Mesenteric fat pad (tissue), 1 donor: ENCODE measurements at places on chromosomes 5 and 9. TPM values are rescaled to one million over a fixed set of nuclear protein-coding genes. Genes with fewer than 3 reads are reported as not detected.

GRCh38 chr5:14266686-14267085 lies 123.5 kb downstream of the TRIO start:
- DNase-seq, result no peak

DNA sequence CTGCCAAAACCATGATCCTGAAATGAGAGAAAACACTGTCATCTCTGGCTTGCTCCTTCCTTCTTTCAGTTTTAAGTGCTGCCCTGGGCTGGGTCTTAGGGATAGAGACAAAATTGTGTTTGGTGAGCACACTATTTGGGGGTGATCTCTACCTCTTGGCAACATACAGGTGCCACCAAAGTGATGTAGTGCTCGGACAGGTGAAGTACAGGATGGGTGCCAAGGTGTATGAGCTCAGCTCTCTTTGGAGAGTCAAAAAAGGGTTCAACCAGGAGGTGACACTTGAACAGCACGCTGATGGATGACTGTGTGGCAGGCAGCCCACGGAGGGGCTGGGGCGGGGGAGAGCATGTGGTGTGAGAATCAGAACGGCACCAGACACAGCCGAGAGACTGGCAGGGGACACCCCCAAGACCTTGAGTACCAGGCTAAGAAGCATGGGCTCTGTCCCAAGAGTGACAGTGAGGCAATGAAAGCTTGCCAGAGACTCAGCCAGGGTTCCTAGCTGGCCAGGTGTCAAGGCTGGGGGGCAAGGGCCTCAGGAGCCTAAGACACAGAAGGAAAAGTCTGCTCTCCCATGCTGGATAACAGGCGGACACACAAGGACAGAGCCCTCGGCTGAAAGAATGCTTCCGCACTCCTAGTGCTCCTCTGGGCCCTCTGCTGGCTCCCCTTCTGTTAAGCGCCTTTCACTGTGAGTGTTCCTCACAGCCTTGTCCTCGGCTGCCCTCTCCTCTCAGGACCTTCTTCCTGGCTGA lies 2.5 kb downstream of the NHP2 start:
- no peak for DNase-seq

- peak; percentile 47 for DNase-seq
Measured at GRCh38 chr5:6459896-6460295, 11.2 kb downstream of the UBE2QL1 start.

The SMU1 gene
- total RNA-seq, result 17.6 TPM

- DNase-seq, result no peak
Measured at GRCh38 chr9:89519366-89519805, 21.5 kb upstream of the SEMA4D start.

The SLC44A1 gene
- total RNA-seq, result 35.3 TPM
